ENCODE measurements at places on chromosomes 12 and 14.

DNA sequence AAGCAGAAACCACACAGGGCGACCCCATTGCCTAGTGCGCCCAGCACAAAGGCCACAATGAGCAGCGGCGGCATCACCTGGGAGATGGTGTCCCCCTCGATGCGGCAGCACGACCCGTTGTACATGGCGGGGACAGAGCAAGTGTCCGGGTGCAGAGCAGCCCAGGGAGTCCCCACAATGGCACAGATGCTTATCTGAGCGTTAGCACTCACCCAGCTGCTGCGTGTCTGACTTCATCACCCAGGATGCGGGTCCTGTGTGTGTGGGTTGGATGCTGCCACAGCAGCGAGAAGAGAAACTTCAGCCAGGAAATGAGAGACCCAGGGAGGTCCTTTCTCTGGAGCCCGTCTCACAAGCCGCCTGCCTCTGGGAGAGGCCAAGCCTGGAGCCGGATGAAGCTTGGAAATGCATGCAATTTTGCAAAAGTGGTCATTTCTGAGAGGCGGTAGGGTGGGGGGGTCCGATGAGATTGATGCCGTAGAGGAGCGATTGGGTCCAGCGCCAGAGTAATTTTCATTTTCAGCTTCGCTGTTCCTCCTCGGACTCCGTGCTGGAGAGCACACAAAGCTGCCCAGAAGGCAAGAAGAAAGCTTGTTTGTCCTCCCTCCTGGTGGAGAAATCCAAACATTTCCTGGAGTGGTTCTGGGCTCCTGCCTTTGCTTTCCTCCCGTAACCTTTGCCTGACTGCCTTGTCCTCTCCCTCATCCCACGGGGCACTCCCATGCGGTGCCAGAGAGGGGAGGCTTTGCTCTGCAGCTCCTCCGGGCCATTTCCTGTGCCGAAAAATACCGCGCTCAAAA is at the start of gene HCAR1:
Gene HCAR1 (minus strand): TSS at position 630 of the 800 bp plus-strand sequence. CDS start 505 bp downstream, at position 125.
- no peak for DNase-seq

DNA sequence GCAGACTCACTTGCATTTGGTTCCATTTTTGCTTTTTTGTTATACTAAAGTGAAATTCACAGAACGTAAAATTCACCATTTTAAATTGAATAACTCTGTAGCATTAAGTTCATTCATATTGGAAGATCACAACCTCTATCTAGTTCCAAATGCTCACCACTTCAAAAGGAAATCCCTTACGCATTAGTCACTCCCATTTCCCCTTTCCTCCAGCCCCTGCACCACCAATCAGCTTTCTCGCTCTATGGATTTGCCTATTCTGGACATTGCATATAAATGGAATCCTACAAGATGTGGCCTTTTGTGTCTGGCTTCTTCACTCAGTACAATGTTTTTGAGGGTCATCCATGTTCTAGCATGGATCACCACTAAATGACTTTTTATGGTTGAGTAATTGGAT is 294.5 kb downstream of the KSR2 start:
- DNase-seq, result no peak

- DNase-seq, result no peak
Measured at GRCh38 chr12:99957866-99958466, 26.8 kb downstream of the ANKS1B start.

DNA sequence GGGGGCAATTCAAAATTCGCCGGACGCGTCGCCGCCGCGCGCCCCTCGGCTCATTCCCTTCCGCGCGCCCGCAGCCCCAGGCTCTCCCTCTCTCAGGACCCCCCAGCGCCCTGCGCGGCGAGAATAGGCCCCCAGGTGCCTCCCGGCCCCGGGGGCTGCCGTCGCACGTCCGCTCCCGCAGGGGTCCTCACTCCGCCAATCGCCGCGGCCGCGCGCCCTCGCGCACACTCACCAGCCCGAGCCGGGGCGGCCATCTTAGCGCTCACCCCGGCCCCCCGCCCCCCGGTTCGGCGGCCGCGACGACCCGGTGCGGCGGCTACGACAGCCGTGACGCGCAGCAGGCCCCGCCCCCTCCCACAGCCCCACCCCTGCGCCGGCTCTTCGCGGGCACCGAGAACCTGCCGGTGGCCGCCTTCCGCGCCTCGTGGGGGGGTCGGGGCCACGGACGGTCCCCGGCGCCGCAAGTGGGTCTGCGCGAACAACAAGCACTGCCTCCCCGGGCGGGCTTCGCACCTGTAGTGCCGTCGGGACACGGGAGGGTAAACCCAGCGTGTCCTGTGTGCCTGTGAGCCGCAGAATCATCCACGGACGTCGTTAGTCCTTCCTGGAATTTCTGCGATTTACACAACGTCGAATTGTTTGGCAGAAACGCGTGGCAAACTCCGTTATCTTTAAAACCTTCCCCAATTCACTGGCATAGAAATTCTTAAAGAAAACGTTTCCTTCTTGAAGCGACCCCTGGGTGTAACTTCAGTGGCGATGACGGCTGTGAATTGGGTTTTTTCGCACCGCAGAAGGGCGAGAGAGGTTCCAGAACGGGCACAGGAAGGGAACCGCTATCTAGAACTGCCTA is 2.5 kb downstream of the USP44 start:
- peak; percentile 22 for DNase-seq

GRCh38 chr12:78244916-78245507 is 414.3 kb downstream of the NAV3 start:
- no peak for DNase-seq

DNA sequence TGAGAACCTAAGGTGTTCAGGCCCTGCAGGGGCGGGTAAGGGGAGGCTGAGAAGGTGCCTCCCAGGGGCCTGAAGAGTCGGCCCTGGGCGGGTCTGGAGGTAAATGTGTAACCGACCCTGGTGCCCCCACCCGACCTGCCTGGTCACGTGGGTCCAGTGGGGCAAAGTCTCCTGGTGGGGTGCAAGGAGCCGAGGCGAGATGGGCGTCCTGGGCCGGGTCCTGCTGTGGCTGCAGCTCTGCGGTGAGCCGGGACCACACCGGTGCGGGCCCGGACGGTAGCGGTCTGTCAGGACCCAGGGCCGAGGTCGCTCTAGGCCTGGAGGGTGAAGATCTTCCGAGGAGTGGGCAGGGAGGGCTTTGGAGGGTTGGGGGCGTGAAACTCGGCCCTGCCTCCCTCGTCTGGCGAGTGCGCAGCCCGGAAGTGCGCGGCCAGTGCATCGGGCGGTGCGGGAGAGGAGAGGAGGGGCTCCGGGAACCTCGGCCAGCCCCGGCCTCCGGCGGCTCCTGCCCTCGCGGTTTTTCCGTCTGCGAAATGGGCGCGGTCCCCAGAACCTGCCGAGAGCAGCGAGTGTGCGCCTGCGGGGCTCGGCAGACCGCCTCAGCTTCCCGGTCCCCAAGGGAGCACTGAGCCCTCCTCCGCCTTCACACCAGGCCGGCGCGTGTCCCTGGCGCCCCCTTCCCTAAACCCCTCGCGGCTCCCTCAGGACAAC is at the start of gene AMN:
Gene AMN (plus strand): TSS at position 174 of the 711 bp plus-strand sequence. CDS start 26 bp downstream, at position 200.
- DNase-seq, result no peak

GRCh38 chr14:20683125-20683890 is 1.1 kb upstream of the RNASE4 start:
- DNase-seq, result peak; percentile 79

GRCh38 chr12:2256453-2256852 is 203.7 kb downstream of the CACNA1C start:
- no peak for DNase-seq

DNA sequence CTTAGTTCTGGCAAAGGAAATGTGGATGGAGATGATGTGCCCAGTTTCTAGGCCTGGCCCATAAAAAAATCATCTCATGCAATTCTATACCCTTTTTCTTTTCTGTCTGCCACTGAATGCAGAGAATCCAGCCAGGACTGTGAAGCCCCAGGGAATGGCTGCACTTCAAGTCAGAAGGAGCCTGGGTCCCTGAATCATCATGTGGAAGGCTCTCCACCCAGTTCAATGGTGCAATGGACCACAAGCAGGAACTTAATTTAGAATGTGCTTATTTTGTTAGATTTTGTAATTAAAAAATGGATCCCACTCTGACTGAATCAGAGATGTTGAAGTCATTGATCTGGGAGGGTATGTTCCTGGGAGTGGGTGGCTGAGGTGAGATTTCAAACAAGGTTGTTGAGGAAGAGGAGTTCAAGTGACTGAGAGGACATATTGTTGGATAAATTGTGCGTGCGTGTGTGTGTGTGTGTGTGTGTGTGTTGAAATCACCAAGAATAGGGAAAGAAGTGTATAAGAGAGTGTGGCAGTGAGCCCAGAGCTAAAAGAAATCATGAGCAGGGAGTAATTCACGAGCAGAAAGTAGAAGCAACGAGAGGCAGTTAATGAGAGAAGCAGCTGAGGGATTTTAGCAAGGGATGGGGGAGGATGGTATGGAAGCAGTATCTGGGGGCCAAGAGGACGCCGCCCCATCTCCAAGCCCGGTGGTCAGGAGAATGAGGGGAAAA is 125.4 kb downstream of the TMX1 start:
- no peak for DNase-seq

DNA sequence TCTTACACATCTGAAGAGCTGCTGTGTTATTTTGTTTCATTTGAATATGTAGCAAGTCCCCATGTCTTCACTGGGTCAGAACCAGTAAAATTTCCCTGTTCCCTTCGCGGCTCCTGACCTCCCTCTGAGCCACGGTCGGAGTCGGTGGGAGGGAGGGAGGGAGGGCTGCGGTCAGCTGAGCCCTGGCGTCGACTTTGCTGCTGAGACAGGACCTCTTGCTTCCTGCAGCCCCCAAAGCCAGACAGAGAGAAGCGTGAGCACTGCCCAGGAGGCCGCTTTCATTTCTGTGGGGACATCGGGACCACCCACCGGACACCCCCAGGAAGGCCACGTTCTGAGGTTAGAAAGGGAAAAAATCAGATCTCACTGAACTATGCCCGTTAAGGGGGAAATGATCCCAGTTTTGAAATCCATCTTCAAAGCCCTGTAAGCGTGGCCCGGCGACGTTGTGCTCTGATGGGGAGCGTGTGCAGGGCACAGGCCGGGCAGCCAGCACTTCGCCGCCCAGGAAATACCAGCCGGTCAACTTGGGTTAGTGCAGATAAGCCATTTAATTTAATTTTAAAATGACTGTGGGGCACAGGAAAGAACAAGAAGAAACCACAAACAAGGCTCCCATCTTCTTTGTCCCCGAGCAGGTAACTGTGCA is 42.1 kb downstream of the NOC4L start:
- no peak for DNase-seq

Measured in mesothelial cell of epicardium (in vitro differentiated cells).